ENCODE measurements at places on chromosomes 3 and 15.
A peak's percentile ranks its signal among the peaks of the same experiment; 100 is the strongest.

DNA sequence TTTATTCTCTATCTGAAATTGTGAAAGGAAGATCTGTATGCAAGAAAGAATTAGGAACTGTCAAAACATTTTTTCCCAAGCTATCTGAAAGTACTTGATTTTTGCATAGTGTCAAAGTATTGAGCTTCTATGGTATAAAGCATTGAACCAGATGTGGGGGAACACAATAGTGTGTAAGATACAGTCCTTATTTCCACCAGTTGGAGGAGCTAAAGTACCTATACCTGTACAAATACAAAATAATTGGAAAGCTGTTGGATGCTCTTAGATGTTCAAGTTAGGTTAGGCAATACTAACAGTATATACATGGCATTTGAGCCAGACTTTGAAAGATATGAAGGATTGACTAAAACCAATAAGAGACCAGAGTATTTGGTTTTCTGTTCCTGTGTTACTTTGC is 148.4 kb downstream of the B3GALNT1 start:
- no peak for DNase-seq

GRCh38 chr3:30982416-30983075 is 88.1 kb upstream of the GADL1 start:
- no peak for DNase-seq

DNA sequence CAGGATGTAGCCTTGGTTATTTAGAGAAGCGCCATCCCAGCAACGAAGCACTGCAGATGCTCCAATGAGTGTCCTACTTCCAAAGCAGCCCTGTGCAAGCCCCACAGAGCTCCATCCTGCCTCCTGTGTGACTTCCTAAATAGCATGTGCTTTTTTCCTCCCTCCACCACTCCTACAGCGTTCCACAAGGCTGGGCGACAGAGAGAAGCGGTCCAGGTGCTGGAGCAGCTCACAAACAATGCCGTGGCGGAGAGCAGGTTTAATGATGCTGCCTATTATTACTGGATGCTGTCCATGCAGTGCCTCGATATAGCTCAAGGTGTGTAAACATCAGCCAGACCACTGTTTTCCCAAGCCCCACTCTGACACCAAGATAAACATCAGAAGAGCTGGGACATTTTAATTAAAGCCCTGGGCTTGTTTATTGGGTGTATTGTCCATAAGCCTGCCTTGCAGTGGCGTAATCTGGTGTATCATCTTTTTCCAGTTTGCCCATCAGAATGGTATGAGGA is 22.2 kb upstream of the RHO start:
- DNase-seq = no peak

GRCh38 chr3:42865256-42865655 is 10.4 kb downstream of the CYP8B1 start:
- DNase-seq = no peak

DNA sequence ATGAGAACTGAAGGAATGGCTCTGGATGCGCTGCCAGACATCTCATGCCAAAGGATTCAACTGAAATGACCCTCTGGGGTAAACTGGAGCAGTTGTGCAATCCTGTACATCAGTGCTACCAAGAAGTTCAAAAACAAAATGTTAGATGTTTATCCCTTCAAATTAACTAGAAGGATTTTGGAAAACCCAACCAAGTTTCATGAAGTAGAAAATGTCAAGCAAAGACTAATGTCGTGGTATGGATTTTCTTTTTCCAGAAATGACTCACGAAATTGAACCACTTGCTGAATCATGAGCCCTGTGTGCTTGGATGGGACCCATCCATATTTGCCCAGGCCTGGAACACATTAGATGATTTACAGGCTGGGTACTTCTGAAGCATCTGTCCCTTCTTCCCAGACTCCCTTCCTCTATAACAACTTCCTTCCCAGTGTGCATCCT is 101.6 kb downstream of the LRTM1 start:
- no peak for DNase-seq

DNA sequence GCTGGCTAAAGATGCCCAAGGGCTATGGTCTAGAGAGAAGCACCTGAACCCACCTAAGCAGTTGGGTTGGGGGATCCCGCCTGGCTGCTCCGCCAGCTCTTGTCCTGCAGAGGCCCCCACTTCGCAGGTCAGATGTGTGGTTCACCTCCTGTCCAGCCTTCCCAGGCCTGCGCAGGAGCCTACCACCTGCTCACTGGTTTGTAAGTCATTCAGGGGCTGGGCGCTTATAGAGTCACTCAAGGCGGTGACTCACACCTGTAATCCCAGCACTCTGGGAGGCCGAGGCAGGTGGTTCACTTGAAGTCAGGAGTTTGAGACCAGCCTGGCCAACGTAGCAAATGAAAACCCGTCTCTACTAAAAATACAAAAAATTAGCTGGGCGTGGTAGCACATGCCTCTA is 3.9 kb upstream of the FURIN start:
- no peak for DNase-seq

DNA sequence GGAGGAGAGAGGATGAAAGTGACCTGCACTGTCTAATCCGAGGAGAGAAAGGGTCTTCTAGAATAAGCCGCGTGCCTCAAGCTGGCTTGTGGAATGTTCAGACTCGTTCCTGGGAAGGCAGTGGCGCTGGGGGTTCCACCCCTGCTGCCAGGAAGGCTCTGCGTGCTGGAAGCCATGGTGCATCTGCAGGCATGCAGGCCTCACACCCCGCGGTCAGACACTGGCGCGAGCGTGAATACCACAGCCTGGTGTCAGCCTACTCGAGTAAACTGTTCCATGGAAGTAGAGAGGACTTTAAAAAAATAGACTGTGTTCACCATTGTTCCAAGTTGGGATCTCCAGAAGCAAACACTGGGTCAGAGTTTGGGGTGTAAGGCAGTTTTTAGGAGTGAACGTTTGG is 25.9 kb upstream of the GABRG3 start:
- DNase-seq = no peak

DNA sequence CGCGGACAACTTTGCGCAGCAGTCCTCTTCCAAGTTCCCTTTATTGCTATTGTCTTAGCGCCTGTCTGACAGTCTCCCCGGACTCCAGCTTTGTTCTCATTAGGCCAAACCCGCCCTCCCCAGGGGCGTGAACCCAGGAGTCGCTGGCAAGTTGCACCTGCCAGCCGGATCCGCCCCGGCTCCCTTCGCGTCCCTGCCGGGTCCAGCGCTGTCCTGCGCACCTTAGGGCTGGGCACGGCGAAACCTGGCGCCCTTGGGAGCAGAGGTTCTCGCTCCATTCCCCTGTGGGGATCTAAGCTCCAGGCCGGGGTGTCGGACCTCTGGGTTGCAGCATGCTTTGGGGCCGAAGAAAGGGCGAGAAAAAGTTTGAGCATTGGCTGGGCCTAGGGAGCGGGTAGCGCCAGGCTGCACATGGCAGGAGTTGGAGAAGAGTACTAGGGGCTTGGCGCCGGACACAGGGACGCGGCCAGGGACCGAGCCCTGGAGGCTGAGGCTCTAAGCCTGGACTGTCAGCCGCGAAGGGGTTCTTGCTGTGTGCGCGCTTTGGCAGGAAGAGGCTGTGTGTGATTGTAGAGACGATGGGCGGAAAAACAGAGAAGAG is 335.1 kb upstream of the THRB start:
- DNase-seq = peak; percentile 60

- no peak for DNase-seq
Observed at GRCh38 chr15:92495446-92495845, 101.8 kb downstream of the ST8SIA2 start.

DNA sequence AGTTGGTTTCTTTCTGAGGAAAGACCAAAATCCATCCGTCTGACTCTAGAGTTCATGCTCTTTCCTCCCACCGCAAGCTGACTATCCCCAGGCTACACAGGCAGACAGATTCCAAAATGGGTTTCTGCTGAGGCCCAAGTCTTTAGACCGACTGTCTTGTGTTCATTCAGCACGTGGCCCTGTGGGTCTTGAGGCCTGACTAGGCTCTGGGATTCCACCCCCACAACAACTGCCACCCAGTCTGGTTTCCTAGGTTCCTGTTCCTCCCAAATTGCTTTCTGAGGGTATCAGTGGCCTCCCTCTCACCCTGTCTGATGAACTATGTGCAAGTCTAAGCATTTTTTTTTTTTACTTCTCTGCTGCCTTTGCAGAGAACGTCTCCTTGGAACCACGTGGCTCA is 67.7 kb downstream of the CYP19A1 start:
- no peak for DNase-seq

GRCh38 chr3:66038726-66039589 is at the start of gene MAGI1:
Gene MAGI1 (minus strand): TSS chr3:66038918. CDS start chr3:66038308, 610 bp downstream.
- peak; percentile 93 for DNase-seq

DNA sequence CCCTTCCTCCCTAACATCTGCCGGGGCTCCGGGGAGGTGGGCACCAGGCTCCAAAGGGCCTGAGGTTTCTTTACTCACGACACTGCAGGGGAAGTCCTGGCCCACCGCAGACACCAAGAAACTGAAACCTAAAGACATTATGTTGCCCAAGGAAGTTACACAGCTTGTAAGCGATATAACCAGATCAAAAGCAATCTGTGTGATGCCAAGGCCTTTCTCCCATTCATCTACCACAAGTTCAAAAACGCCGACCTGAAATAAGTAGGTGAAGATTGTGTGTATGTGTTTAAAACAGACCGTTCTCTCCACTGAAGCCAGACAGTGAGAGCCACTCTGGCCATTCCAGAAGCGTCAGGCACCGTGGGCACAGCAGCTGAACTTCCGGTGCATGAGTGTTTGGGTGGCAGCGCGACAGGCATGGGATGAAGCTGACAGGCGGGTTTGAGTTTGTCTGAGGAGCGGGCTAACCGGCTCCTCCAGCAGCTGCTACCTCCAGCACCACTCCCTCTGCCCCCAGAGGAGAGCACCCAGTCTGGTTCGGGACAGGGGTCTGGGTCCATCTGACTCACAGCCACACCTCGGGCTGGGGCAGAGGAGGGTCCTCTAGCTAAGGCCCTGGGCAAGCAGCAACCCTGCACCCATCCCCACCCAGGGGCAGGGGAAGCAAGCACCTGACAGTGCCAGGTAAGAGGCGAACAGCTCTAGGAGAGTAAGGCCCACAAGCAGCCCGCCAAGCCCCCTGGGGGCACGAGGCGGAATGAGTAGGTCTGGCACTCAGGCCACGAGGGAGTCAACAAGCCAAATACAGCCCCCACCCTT is 1.3 kb downstream of the TNK2 start:
- no peak for DNase-seq

DNA sequence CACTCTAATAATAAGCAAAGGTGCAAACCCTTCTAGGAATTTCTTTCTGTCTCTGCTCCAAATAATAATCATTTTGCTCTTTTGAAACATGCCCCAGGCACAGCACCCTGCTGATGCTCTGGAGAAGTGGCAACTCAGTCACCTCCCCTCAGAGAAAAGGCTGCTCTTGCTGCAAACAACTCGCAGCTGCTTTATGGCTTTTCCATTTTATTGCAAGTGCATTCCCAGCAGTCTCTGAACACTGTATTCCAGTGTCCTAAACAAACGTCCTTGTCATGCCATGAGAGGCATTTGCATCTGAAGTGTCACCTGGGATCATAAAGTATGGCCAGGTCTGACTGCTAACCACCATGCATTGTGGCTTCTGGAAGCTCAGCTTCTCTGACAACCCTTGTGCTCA is 358.1 kb upstream of the TRIM42 start:
- no peak for DNase-seq

GRCh38 chr3:29763115-29763514 is 482.2 kb downstream of the RBMS3 start:
- no peak for DNase-seq

GRCh38 chr3:146203776-146204175 is 42.8 kb upstream of the PLOD2 start:
- DNase-seq = no peak

- DNase-seq = no peak
Observed at GRCh38 chr3:62905331-62905730, 30.1 kb upstream of the CADPS start.

DNA sequence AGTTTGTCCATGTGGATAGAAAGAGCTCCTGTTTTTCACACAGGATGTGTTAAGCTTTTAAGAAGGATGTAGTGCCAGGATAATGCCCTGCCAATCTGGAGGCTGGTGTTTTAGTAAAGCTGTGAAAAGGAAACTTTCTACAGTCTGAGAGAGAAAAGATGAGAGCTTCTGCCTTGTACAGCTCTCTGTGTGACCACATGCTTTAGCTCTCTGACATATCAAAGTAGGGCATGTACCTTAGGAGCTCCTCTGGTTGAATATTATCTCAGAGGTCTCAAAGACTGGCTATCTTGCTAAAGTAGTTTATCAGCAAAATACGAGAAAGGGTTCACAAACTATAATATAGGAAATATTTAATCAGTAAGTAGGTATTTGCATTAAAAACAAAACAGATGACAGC is 30.4 kb downstream of the CDIN1 start:
- no peak for DNase-seq

DNA sequence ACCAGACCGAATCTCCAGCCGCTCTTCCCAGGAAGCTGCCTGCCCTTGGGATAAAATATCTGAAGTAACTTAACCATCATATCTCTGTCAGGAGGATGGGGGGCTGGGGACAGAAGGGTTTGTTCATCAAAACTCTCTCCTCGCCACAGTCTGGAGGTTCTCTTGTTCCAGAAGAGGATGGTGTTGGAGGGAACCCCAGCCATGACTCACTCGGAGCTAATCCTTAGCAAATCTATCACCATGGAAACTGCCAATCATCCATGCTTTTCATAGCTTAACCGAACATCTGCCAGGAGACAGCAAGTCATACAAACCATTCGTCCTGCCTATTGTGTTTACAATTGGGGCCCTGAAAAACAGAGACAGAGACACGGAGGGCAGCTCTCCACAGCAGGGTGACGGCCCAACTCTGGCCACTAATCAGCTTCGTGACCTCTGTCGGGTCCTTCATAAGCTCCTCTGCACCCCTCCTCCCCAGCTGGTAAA is 73.8 kb upstream of the HEG1 start:
- DNase-seq = peak; percentile 38

GRCh38 chr15:29456255-29456654 is 186.6 kb upstream of the NSMCE3 start:
- no peak for DNase-seq

- no peak for DNase-seq
Observed at GRCh38 chr15:95577927-95578326, 752.6 kb upstream of the NR2F2 start.

GRCh38 chr3:113771993-113772392 is 25.2 kb downstream of the ATP6V1A start:
- DNase-seq = no peak

All from heart left ventricle (tissue), 16 donors.